Ovary (tissue), 10 donors: ENCODE measurements at places on chromosomes 3 and 15.

- no peak for DNase-seq
Observed at GRCh38 chr3:174859756-174860155, 622 bp downstream of the NAALADL2 start.

- DNase-seq, result no peak
Observed at GRCh38 chr15:72342385-72342784, 22.4 kb upstream of the CELF6 start.

DNA sequence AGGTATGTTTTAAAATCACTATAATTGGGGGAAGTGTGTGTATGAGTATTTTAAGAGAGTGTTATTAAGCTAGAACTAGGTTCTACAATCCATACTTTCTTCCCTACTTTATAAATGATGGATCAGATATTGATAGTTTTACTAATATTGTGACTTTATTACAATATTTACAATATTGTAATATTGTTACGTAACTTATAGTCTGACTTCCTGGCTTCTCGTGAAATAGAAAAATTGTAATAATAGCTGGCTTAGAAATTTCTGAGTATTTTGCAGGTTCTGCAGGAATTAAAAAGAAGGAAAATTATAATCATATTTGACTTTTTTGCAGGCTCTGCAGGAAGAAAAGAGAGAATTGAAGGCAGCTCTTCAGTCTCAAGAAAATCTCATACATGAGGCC, 60.0 kb downstream of the CEP63 start:
- DNase-seq, result no peak

DNA sequence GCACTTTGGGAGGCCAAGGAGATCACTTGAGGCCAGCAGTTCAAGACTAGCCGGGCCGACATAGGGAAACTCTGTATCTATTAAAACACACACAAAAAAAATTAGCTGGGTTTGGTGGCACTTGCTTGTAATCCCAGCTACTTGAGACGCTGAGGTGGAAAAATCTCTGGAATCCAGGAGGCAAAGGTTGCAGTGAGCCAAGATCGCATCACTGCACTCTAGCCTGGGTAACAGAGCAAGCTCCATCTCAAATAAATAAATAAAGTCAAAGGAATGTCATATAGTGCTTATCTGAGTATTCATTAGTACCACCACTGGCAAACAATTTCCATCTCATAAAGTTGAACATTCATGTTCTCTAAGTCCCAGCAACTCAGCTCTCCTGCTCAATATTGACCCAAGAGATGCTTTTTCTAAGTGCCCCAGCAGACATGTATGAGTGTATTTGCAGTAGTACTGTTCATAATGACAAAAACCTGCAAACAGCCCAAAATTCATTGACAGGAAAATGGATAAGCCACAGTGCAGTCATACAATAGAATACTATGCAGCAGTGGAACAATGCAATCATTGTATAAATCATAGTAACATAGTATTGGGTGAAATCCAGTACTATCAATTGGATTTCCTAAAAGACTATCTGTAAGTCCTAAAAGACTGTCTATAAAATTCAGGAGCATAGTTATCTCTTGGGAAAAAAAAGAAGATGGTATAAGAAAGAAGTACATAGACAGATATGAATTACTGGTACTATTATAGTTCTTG, 751.5 kb upstream of the LMCD1 start:
- DNase-seq, result no peak

GRCh38 chr3:149221783-149222517, at the start of gene CP:
Gene CP (minus strand): TSS chr3:149221829. CDS start chr3:149221792, 37 bp downstream.
- DNase-seq, result no peak

- DNase-seq, result no peak
Observed at GRCh38 chr3:111603679-111604078, 8.5 kb upstream of the ZBED2 start.

DNA sequence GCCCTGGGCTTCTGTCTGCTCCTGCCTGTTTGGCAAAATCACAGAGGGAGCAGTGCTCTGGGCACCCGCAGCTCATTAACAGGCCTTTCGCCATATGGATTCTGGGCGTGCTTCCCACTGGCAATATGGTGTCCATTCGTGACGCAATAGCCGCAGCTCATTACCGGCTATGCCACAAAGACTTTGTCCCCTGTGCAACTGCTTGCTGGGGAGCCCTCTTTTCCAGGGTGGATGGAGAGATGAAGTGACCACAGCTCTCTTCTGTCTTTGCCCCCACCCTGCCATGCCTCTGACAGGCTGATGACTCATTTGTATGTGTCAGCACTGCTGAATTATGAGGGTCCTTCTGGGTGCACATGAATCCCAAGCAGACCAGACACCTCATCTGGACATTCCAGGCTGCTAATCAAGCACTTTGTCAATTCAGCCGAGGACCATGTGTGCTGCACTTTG, 214.3 kb upstream of the FEZF2 start:
- no peak for DNase-seq

DNA sequence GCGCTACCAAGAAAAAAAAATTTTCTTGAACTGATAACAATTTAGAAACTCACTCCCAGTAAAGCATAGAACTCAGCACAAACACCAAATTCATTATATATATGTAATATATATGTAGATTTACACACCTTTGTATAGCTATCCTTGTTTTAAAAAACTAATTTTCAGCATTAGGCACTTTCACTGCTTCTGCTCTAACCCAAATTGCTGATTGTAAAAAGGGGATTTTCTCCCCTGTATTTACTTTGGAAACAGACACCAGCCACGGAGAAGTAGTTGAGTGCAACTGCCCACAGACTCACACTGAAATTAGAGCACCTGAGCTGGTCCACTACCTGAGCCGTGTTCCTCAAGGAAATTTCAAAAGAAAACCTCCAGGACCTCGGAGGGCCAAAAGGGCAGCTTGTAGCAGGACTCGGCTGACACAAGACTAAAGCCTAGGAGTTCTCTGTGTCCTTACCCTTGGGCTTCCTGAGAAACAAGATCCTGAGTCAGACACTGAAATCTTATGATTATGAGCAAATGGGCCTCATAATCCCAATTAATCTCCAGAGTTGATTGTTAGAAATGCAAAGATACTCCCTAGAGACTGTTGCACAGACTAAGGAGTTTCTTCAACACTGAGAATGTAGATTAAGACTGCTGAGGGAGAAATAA, 106.0 kb downstream of the TNIK start:
- no peak for DNase-seq

DNA sequence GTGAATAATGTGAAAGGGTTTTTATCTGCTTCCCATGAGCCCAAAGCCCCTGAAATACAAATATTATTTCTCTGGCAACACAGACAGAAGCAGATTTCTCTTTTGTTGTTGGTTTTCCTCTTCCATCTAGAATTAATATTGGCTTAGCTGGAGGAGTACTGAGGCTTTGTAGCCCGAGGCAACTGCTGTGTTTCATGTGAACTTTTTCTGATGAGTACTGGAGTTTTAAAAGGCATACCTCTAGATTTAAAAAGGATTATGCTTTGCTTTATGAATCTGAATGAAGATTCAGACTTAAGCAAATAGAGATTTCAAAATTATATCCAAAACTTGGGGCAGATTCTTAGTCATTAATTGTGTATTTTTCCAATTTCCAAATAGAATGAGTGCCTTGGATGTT, 50.9 kb downstream of the IQCH start:
- no peak for DNase-seq

- DNase-seq, result peak; percentile 89
Observed at GRCh38 chr3:49689046-49689907, at the start of the genes MST1 and RNF123. Gene MST1 (minus strand): TSS chr3:49689474. CDS start chr3:49688691, 783 bp downstream. Gene RNF123 (plus strand): TSS chr3:49689557. CDS start chr3:49691166, 1,609 bp downstream.

DNA sequence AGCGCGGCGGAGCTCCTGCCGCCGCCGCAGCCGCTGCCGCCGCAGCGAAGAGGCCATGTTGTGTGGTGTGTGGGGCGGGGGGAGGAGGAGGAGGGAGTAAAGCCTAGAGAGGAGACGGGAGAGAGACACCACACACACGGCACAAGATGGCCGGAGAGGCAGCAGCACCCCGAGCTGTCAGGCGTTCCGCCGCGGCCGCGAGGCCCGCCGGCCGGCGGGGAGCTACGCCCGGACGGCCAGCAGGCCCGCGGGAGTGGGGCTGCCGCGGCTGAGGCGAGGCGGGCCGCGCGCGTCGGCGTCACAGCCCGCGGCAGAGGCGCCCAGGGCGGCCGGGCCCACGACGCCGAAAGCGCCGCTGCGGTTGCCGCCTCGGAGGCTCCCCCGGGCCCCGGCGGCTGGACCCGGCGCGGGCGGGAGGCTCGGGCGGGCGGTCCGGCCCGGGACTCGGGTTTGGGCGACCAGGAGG, 17.4 kb upstream of the CHD2 start:
- no peak for DNase-seq

- DNase-seq, result no peak
Observed at GRCh38 chr15:30984118-30984517, 7.3 kb downstream of the MTMR10 start.
